ENCODE measurements at places on chromosomes 6 and 20.

GRCh38 chr20:19767070-19767469 lies 9.0 kb downstream of the RIN2 start:
- DNase-seq: no peak

DNA sequence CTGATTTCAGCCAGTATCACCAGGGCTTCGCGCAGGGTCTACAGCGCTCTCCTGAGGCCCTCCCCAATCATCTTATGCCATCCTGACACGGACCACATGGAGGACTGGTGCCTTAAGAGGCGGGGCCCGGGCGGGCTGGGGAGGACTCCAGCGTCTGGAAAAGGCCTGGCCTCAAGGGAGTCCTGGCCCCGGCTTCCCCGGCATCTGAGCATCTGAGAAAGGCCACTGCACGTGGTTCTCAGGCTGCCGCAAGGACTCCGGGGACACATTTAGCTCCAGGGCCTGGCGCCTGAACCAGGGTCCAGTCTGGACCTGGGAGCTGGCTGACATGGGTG lies 21.4 kb downstream of the BHLHE23 start:
- no peak for DNase-seq

- DNase-seq: no peak
These were observed 916.5 kb downstream of the QKI start for GRCh38 chr6:164331026-164331425.

DNA sequence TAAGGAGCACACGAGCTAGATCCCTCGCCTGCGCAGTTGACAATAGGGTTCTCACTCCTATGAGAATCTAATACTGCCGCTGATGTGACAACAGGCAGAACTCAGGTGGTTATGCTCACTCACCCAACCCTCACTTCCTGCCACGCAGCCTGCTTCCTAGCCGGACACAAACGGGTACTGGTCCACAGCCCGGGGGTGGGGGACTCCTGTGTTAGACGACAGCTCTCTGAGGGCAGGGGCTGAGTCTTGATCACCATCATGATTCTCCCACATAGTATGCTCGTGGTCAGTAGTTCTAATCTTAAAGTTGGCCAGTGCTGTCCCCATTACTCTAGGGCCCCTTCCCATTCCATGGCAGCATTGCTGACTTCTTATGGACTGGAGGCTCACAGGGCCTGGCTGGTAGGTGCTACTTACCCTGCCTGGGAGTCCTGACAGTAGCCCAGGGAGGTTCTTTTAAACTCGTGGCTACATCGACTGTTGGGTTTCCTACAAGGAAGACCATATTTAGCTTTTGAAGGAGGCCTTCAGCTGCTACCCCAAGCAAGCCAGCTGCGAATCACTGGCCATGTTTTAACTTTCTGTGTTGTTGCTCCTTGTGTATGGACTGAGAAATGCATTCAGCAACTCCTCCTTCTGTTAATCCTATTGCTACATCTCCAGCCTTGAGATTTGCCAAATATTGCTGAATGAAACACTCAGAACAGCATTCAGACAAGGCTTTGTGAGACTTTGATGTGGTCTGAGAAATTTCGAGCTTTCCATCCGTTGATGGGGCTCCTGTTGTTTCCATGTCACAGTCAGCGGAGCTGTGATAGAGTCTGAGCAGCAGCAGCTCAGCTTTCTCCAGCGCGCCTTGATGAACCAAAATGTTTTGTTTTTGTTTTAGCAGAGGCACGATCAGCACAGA lies 300.3 kb downstream of the NRN1 start:
- no peak for DNase-seq

DNA sequence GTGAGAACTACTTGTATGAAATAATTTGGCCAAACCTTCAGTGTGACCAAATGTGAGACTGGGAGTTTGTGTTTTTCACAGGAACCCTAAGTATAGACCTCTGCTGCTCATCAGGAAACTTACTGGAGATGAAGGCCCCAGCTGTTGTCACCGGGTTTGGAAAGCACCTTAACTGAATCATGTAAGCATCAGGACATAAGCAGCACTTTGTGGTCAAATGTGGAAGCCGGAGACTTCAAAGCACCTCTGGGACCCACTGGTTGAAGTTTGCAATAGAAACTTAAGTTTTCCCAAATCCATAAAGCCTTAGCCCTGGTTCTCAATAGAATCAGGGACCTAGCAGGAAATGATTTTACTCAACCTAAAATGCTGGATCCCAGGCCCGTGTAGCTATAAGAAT lies 14.3 kb downstream of the TTPAL start:
- DNase-seq: no peak

DNA sequence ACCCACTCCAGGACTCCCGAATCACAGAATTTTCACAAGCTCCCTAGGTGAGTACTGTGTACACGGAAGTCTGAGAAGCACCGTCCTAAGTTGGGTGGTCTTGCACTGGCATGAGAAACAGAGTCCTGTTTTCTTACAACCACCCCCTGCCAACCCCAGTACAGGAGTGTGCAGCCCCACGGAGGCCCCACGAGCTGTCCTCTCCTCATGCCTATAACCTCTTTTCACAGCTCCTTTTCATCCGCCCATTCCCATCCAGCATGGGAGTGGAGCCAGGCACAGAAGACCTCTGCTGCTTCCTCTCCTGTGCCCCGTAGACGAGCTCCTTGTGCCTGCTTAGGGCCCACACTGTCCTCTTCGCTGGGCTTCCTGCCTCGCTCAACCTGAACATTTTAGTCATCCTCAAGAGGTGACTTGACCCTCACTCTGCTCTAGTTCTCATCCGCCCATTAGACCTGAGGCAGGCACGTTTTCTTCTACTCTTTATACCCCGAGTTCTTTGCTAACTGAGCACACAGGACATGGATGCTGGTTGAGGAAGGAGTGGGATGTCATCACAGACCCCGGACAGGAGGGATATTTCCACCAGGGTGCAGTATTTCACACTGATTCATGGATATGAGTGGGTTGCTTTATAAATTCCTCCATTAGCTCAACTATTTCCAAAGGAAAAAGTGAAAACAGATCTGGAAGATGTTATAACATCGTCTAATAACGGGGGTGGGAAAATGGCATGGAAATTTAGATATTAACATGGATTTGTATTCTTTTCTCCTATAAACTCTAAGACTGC lies 160.5 kb downstream of the TTLL2 start:
- DNase-seq: no peak

DNA sequence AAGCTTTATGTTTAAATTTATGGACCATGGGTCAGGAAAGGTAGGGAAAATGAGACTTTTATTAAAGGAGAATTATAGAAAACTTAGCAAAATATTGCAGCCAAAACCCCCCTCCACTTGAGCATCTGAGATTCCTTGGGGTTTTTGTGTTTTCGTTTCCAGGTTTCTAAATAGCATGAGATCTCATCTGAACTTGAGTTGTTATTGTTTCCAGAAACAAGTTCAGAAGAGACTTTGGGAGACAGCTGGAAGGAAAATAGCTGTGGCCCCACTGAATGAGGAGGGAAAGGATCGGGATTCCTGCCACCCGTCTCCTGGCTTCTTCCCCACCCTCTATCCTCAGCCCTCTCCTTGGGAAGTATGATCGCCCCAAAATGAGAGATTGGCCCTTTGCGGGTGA lies 75.5 kb downstream of the TBC1D7 start:
- DNase-seq: no peak
